ENCODE measurements at places on chromosomes 7 and 10.

GRCh38 chr10:61992671-61993668, 91.5 kb downstream of the ARID5B start:
- DNase-seq = peak; percentile 28

GRCh38 chr10:49502358-49502757, 36.6 kb downstream of the ERCC6 start:
- DNase-seq = no peak

DNA sequence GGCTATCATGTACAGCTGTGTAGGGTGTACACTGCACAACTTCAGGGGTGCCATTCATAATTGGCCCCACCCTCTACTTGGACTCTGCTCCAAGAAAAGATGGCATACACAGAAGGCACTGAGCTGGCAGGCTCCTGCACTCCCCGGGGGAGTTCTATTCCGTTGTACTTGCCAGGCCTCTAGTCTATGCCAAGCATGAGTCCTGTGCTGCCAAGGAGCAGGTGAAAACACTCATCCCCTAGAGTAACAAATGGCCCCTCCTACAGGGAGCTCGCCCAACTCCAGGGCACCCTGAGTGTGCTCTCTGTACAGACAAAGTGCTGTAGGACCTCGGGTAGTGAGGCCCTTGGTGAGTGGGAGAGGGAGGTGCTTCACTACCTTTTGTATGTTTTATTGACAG, 127.2 kb downstream of the SLIT1 start:
- DNase-seq = no peak

DNA sequence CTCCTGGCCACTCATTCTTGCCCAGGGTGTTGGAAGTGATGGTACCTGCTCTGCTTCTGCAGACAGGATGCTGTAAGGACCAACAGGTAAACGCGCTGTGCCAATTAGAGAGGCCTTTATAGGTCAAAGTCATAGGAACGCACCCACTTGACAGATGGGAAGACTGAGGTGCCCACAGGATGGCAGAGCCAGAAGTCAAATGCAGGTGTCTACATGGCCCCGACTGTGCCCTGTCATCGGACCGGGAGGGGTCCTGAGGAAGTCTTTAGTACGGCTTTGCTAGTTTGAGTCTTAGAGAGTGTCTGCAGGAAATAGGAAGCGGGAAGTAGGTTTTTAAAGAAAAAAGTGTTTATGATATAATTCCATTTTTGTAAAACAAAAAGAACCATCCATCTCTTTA, 57.3 kb downstream of the HK1 start:
- DNase-seq = no peak

DNA sequence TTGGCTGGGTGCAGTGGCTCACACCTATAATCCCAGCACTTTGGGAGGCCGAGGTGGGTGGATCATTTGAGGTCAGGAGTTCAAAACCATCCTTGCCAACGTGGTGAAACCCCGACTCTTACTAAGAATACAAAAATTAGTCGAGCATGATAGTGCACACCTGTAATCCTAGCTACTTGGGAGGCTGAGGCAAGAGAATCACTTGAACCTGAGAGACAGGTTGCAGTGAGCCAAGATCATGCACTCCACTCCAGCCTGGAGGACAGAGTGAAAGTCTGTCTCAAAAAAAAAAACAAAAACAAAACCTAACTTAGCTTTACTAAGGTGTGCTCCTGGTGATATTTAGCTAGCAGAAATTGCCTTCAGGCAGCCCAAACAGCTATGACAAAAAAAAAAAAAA, 24.3 kb upstream of the VDAC2 start:
- DNase-seq = no peak

DNA sequence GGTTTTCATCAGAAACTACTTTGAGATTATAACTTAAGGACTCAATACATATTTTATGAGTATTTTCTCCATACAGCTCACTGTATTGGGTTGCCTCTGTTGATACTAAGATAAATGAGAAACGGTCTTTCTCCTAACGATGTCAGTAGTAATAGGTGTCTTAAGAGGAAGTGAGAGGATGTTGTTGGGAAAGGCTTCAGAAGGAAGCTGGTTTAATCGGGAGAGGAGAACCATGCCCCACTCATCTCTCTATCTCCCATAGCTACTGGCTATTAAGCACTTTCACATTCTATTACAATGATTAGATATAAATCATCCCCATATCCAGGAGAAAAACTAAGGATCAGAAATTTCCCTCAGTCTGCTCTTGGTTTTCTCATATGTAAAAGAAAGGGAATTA, 2.0 kb downstream of the CLEC5A start:
- no peak for DNase-seq

- no peak for DNase-seq
These were observed 135.5 kb downstream of the ALOX5 start for GRCh38 chr10:45509491-45509890.

- no peak for DNase-seq
These were observed 26.8 kb upstream of the DGKI start for GRCh38 chr7:137873524-137873923.

GRCh38 chr7:113109718-113110117, 8.6 kb downstream of the SMIM30 start:
- DNase-seq = no peak

- DNase-seq = no peak
These were observed 139.6 kb upstream of the GPR26 start for GRCh38 chr10:123526356-123527064.

- DNase-seq = no peak
These were observed 33.5 kb upstream of the TARP start for GRCh38 chr7:38306914-38307313.

DNA sequence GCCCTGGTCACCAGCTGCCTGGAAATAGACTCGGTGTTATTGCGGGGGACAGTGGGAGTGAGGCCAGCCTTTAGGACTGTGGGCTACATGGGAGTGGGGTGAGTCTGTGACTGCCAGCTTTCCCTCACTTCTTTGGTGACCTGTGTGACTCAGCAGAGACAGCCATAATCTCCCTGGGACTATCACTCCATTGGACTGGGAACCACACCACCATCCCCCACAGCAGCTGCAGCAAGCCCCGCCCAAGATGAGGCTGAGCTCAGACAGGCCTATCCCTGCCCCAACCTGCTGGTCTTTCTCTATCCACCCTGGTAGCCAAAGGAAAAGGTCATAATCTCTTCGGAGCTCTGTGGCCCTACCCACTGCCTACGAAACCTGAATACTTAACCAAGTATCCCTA, 263.2 kb downstream of the FZD1 start:
- DNase-seq = no peak

DNA sequence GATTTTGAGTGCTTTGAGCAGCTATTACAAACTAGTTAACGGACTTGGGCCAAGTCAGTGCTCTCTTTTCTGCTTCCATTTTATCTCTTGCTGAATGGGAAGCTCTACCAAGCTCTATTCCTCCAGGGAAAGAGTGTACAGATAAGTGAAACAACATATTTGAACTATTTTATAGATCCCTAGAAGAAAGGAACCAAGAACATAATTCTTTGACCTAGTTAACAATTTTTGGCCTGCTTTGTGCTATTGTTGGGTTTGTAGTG, 244.8 kb downstream of the PRKG1 start:
- no peak for DNase-seq

- DNase-seq = no peak
These were observed 929 bp downstream of the HOXA6 start for GRCh38 chr7:27146491-27147198.

- no peak for DNase-seq
These were observed 45.8 kb downstream of the PRR15 start for GRCh38 chr7:29609162-29610037.

GRCh38 chr10:60916025-60916424, 28.0 kb downstream of the RHOBTB1 start:
- no peak for DNase-seq

DNA sequence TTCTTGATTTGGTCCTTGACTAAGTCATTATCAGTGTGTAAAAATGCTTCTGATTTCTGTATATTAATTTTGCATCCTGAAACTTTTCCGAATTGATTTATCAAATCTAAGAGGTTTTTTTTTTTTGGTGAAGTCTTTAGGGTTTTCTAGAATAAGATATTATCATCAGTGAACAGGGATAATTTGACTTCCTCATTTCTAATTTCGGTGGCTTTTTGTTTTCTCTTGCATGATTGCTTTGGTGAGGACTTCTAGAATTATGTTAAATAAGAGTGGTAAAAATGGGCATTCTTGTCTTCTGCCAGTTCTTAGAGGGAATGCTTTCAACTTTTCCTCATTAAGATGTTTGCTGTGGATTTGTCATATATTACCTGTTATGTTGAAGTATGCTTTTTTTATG, 170.5 kb downstream of the CCDC7 start:
- no peak for DNase-seq

Data from stimulated activated CD4-positive, alpha-beta T cell treated with anti-CD3 and anti-CD28 coated beads, Interleukin-12 subunit alpha, Interleukin-12 subunit beta, amount 100 ng/mL, for 24 hours (primary cell).